Fibroblast of skin of right quadriceps (primary cell): ENCODE measurements at places on chromosomes 13 and 19.
A peak's percentile ranks its signal among the peaks of the same experiment; 100 is the strongest.

DNA sequence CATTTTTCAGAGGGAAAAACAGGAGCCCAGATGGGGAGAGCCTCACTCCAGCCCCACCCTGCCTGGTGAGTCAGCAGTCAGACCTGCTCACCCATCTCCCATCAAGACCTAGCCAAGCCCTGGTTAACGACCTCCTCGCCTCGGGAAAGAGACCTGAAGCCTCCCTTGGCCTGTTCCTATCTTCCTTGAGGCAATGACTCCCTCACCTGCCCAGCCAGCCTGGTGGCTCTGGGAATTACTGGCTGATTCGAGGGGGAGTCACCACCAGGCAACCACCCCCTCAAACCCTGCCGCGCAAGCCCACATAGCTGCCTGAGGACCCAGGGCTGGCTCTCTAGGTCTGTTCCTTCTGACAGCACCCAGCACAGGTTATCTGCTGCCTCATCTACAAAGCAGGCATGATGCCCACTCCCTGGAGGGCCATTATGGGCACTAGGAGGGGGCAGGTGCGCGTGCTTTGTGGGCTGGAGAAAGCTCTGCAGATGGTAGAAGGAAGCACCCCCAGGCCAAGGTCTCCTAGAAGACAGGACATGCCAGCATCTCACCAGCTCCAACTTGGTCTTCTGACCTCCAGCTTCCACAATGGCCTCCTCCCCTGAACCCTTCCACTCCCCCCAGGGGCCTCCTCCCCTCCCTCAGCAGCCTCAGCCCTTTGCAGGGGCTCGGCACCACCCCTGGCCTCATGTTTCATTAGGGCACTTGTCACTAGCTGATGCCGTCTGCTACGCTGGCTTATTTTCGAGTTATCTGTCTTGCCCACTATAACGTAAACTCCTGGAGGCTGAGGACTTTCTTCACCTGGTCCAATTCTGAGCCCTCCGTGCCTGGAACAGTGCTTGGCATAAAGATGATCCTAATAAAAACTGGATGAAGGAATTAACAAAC is 10.4 kb downstream of the DEDD2 start:
- DNase-seq, result peak; percentile 31

- no peak for DNase-seq
These were observed 112.6 kb downstream of the LIG4 start for GRCh38 chr13:108102771-108103170.

DNA sequence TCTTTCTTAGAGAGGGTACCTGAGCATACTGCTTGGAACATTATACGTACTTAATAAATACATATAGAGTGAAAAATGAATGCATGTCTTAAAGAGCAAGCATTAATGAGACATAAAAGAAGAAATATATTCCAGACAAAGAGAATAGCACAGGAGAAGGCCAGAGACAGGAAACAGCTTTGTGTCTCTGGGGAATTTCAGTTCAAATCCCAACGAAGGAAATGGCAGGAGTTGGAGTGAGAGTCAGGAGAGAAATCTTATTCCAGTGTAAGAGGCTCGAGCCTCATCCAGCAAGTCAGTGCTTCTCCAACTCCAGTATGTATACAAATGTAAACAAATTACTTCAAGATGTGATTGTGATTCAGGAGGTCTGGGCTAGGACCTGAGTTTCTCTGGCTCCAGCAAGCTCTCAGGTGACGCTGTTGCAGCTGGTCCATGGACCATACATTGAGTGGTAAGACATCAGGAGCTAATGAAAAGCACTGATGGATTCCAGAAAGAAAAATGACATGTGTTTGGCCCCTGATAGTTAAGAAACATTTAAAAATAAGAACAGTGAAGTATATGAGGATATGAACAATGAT is 108.2 kb downstream of the RAP2A start:
- DNase-seq, result peak; percentile 34

GRCh38 chr19:35077411-35078223 is 36.1 kb downstream of the HPN start:
- DNase-seq, result no peak

DNA sequence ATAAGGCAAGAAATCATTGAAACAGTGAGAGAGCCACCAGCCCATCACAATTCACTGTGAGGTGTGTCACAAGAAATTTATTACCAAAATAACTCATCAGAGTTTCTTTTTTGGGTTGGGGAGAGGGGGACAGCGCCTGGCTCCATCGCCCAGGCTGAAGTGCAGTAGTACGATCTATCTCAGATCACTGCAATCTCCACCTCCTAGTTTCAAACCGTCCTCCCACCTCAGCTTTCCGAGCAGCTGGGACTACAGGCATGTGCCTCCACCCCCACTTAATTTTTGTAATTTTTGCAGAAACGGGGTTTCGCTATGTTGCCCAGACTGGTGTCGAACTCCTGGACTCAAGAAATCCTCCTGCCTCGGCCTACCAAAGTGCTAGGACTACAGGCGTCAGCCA is 3.6 kb downstream of the IFNL1 start:
- DNase-seq, result no peak

GRCh38 chr13:45374917-45375316 is 33.9 kb upstream of the TPT1 start:
- DNase-seq, result no peak

DNA sequence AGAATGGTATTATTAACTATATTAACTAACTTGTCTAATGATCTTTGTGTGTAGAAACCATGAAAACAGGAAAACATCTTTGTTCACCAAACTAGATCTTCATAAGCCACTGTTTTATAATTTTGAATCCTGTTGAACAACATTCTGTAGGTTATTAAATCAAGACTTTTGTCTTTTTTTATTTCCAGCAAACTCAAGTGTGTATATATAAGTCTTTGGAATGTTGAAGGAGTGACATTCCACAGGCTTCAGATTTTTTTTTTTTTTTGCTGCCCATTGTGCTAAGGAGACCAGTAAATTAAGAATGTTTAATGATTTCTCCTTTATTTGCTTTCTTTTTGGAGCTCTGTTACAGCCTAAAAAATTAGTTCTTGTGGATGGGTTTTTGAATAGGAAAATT is 89.6 kb downstream of the LMO7 start:
- DNase-seq, result no peak

DNA sequence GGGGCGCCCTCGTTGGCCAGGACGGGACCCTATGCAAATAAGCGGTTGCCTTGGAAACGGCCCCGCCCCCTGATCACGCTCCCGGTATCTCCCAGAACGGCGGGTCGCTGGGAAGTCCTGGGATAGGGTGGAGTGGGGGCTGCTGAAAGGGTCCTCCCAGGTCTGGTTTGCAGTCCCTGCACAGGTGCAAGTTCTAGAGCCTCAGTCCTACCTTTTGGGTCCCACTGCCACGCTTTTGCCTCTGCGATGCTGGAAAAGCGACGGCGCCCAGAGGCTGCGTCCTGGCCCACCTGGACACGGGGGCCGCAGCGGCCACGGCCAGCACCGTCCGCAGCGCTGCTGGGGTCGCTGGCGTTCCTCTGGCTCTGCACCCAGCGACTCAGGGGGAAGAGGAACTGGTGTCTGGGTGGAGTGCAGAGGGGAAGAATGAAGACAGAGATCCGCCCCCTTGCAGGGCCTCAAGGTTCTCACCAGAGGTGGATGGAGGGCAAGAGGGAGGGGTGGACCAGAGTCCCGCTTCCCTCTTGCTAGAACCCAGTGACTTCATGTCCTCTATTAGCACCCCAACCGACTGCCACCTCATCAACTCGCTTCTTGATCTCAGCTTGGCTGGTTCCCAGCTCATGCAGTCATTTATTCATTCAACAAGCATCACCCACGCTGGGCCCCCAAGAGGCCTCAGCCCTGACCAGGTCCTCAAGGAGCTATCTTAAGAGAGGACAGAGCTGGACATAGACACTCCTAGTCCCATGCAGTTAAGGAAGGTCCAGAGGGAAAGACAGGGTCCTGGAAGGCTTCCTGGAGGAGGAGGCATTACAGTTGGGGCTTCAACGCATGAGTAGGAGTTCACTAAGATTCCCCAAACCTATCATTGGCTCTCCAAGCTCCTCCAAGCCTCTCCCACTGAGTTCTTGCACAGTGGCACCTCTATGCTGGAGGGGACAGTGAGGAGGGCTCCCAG is at the start of gene LRRC25:
TSS of gene LRRC25 (minus strand) at position 381 of the 961 bp plus-strand sequence. CDS start 659 bp downstream, outside the sequence.
- DNase-seq, result no peak

DNA sequence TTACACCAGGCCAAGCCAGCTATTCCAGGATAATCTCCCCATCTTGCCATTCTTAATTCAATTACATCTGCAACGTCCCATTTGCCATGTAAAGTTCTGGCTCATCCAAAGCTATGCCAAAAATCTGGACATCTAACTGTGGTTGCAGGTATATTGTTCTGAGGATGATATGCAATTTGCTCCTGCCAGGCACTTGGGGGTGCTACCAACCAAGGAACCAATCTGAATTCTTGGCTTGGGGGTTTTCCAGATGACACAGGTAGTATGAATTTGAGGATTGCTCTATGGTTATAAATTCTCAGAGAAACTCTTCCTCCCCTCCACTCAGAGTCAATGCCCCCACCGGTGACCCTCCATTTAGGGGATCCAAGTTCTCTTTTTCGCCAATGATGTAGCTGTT is 33.0 kb downstream of the CRYL1 start:
- peak; percentile 41 for DNase-seq

DNA sequence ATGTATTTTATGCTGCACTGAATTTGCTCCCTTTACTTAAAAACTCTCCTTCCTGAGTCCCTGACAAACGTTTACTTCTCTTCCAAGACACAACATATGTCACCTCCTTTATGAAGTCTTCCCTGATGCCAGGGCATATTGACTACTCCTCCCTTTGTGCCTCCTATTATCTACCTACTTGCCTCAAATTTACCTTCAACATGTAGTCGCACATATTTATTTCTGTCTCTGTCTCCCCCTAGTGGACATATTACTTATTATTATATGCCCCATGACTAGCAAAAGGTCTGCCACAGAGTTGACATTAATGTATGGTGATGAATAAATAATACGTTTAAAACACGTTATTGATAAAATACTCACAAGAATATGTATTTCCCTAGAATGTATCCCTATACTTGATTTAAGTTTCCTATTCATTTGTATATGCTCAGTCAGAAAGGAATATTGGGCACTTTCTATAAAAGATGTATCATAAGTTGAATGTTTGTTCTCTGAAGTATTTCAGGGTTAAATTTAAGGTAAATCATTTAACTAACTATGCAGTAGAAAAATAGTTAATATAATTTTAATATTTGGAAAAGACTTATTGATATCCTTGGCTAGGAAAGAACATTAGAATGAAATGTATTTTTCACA is 250.3 kb upstream of the ATXN8OS start:
- DNase-seq, result peak; percentile 14

DNA sequence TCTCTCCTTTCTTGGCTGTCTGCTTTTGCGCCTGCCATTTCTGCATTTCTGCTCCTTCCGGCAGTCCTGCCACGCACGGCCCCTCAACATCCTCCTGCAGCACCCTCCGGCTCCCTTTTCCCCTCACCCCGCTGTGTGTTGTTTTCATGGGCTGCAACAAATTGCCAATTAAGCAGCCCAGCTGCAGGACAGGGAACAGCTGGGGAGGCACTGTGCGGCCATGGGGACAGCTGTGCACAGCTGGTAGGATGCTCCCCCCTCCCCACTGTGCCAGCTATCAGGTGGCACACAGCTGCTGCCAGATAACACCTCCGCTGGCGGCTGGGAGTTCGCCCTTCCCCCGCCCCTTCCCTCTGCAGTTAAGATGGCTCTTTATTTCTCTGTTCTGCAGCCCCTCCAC is 25.4 kb downstream of the LYL1 start:
- no peak for DNase-seq

GRCh38 chr19:38932425-38933179 is 1.9 kb downstream of the MRPS12 start:
- DNase-seq, result peak; percentile 37

DNA sequence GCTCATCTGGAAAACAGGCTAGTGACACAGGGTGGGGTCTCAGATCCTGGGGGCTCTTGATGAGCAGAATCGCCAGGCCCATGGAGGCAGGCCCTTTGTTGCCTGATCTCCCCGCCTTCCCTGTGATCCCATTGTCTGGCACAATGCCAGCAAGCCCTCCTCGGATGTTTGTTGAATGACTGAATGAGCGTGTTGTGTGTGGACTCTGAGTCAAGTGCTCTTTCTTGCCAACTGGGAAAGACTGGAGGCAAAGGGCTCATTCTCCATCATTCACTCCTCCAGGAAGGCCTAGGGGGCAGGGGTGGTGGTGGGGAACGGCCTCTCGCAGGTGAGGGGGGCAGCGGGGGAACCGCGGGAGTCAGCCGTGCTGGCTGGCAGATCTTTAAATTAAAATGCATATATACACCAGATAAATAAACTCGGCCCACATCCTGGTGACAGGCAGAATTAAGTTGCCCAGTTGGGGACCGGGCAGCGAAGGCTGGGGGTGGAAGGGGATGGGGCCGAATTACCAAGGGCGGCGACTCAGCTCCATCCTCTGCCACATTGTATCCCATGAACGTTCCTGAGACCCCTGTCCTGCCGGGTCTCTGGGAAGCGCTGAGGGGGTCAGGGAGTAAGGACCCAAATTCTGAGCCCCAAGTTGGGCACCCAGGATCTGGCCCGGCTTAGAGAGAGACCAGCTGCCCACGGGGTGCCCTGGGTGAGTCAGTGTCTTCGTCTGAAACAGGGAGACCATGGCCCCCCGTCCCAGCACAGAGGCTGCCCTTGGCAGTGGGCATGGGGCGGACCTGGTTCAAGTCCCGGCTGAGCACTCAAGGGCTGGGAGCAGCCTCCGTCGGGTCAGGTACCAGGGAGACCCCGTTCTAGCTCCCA is 24.5 kb downstream of the EFNA2 start:
- no peak for DNase-seq

- DNase-seq, result no peak
These were observed at the start of gene SLC7A9 for GRCh38 chr19:32869369-32869965. SLC7A9 (minus strand) TSS chr19:32869767; CDS start chr19:32868534, 1,233 bp downstream.

- DNase-seq, result peak; percentile 92
These were observed 512.8 kb downstream of the LMO7 start for GRCh38 chr13:76148926-76149325.

GRCh38 chr19:46621191-46622117 is 3.4 kb downstream of the PTGIR start:
- DNase-seq, result no peak

DNA sequence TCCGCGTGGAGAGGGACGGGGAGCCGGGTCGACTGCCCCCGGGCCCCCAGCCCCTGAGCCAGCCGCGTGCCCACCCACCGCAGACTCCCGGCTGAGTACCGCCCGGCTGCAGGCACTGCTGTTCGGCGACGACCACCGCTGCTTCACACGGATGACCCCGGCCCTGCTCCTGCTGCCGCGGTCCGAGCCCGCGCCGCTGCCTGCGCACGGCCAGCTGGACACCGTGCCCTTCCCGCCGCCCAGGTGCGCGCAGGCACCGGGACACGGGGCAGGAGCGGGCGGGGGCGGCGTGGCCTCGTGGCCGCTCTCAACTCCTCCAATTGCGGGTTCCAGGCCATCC is 1.6 kb downstream of the AMH start:
- DNase-seq, result no peak

GRCh38 chr13:76293346-76293745 is 592.9 kb downstream of the KCTD12 start:
- peak; percentile 76 for DNase-seq

GRCh38 chr13:89746554-89746953 is 1600.9 kb upstream of the MIR17HG start:
- no peak for DNase-seq

- no peak for DNase-seq
These were observed 42.5 kb downstream of the ABCC4 start for GRCh38 chr13:95258619-95259194.
